ENCODE measurements at places on chromosomes 5 and 9.

- DNase-seq: no peak
These were observed 120.9 kb downstream of the CCDC192 start for GRCh38 chr5:127824126-127824525.

- DNase-seq: no peak
These were observed 27.0 kb downstream of the MRPL36 start for GRCh38 chr5:1772634-1773033.

- no peak for DNase-seq
These were observed 451.6 kb downstream of the TLE1 start for GRCh38 chr9:81237565-81238231.

GRCh38 chr5:141780240-141780951 is 97.8 kb downstream of the PCDH1 start:
- no peak for DNase-seq

DNA sequence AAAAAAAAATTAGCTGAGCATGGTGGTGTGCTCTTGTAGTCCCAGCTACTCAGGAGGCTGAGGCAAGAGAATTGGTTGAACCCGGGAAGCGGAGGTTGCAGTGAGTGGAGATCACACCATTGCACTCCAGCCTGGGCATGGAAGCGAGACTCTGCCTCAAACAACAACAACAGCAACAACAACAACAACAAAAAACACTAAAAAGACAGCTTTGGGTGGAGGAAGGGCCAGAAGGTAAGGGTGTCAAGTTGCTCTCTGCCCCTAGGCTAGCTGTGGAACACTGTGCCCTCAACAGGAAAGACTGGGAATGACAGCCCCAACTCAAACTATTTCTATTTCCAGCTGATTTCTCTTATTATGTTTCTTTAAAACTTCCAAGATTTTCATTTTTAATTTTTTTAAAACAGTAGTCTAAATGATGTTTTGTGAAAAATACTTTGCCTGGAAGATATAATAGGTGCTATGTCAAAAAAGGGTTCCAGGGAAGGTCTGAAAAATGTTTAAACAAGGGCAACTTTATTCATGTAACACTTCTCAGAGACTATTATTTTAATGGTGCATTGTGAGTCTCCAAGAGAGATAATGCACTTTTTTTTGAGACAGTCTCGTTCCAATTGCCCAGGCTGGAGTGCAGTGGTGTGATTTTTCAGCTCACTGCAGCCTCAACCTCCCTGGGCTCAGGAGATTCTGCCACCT is 29.9 kb downstream of the CLINT1 start:
- DNase-seq: no peak

GRCh38 chr5:76269932-76270610 is 133.0 kb upstream of the IQGAP2 start:
- DNase-seq: no peak

- DNase-seq: no peak
These were observed 150.4 kb downstream of the C5orf15 start for GRCh38 chr5:133818031-133818431.

DNA sequence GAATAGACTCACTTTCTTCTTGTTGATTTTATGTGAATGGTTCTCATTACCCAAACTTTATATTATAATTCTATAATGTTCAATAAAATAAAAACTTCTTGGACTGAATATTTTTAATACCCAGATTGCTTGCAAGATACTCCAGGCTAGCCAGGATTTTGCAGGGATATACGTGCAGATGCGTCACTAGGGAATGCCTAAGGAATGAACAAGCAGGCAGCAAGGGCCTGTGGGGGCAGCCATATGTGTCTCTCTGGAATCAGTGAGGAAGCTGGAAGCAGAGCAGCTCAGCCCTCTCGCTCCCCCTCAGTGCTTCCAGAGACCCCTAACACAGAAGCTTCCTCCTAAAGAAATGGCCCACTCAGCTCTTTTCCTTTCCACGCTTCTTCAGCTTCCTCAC is 457.4 kb downstream of the CCDC171 start:
- no peak for DNase-seq

DNA sequence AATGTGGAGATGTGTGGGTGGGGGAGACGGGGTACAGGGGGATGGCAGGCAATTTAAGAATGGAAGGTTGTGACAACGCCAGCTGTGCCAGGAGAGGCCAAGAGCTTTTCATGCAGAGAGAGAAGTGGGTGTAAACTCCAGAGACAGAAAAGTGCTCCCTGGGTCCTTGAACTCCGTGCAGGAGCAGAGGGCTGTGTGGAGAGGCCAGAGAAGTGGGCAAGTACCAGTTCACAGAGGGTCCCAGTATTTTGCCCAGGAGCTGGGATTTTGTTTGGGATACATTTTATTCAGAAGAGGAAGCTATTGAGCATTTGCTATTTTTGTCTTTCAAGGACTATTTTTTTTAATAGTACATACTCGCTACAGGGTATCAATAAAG is 19.5 kb upstream of the TCERG1 start:
- no peak for DNase-seq

GRCh38 chr5:124649491-124650146 is 96.8 kb downstream of the ZNF608 start:
- DNase-seq: peak; percentile 79

DNA sequence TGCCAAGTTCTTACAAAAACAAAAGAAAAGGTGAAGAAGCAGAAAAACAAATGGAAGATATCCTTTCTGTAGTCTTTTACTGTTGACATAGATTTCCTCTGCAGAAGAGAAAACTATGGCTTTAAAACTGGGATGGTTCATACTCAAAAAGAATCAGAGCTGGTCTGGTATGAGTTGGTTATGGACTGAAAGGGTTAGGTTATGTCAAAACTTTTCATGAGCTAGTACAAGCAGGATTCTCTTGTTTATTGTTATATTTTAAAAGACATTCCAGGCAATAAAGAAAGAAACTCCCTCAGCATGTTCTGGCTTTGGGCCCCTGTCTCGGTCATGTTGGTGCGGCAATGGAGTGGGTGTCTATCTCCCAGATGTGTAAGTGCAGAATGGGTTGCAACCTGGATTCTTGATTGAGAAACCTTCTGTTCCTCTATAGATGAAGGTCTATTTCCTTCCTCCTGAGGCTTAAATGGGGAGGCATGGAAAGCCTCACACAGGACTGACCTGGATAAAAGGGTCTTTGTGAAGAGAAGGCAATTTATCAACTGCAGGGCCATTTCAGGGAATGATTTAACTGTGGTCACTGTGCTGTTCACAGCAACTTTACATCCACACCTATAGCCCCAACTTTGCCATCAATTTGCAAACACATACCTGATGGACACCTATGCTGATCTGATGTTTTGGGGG is 209.6 kb upstream of the TNC start:
- peak; percentile 21 for DNase-seq

DNA sequence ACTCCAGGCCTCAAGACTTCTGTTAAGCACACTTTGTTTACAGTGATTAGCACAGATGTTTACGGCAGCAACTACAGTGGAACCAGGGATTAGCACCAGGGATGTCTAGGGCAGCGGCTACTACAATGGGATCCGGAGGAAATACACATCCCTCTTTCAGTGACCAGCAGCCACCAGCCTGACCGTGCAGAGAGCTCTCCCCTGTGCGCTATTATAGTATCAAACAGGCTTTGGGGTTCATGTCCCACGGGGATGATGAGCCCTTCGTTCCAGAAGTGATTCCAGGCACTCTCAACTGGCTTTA is 21.5 kb downstream of the GFPT2 start:
- DNase-seq: peak; percentile 10

All from right hindlimb (tissue), 1 donor.